H7 (cell line): ENCODE measurements at places on chromosomes 7 and 10. TPM values are rescaled to one million over a fixed set of nuclear protein-coding genes. Genes with fewer than 3 reads are reported as not detected.

The STAG3 gene
- 2.4 and 10.3 TPM in 2 replicates for total RNA-seq

The TEX36 gene
- not detected in 2 replicates for total RNA-seq

The ABCB4 gene
- total RNA-seq: 0.69 and 0.85 TPM in 2 replicates

The ADIRF gene
- total RNA-seq: not detected in 2 replicates
